ENCODE measurements at places on chromosomes 6 and 20.

GRCh38 chr6:149614337-149614736, 34.2 kb downstream of the KATNA1 start:
- no peak for DNase-seq

DNA sequence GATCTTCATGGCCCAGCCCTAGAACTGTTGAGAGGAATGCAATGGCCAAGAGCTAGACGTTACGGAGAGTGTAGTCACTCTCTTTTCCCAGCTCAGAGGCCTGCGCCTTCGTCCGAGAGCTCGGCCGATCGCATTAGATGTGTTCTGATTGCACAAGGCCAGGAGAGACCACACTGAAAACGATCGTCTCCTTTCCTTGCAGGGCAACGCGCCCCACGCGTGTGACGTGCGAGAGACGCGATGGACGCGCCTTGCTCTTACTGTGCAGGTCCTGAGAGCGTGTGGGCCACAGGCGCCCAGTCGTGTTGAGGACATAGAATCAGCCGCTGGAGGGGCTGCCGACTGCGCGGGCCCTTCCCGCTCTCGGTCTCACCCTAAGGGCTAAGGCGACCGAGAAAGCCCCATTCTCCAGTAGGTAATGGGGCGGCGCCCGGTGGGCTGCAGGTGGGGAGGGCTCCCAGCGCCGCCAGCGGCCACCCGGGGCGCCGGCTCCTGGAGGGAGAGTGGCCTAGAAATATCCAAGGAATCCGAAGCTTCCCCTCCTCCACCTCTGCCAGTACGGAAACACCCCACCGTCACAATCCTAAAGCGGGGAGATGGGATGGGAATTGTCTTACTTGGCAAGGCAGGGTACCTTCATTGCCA, 26.9 kb downstream of the TFAP2B start:
- no peak for DNase-seq

- DNase-seq = no peak
Measured at GRCh38 chr6:36610041-36610955, 16.1 kb downstream of the SRSF3 start.

DNA sequence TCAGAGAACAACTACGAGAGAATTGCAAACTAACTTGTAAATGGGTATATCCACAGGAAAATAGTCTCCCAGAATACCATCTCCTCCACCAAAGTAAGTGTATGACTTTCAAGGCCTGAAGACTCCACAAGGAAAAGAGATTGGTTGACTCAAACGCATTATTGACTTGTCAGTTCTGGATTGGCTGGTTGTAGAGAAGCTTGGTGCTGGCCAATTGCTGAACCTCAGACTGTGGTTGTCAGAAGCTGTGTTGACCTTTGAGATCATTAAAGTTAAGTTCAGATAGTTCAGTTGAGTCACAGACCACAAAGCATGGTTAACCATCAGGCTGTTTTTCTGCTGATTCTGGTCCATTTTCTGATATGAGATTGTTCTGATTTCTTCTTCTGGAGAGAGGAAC, 388.3 kb downstream of the BMP2 start:
- no peak for DNase-seq

DNA sequence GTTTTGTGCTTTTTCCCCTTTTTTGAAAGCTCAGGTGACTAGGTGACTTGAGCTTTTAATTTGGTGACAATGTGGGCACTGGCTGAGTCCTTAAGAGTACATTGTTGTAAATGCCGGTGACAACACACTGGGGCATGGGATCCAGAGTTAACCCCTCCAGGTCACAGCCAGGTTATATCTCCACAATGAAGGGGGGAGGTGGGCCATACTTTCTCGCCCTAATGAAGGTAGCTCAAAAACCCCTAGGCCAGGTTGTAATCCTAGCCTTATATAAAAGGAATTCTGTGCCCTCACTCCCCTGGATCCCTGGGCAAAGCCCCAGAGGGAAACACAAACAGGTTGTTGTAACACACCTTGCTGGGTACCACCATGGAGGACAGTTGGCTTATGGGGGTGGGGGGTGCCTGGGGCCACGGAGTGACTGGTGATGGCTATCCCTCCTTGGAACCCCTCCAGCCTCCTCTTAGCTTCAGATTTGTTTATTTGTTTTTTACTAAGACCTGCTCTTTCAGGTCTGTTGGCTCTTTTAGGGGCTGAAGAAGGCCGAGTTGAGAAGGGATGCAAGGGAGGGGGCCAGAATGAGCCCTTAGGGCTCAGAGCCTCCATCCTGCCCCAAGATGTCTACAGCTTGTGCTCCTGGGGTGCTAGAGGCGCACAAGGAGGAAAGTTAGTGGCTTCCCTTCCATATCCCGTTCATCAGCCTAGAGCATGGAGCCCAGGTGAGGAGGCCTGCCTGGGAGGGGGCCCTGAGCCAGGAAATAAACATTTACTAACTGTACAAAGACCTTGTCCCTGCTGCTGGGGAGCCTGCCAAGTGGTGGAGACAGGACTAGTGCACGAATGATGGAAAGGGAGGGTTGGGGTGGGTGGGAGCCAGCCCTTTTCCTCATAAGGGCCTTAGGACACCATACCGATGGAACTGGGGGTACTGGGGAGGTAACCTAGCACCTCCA, 2.2 kb upstream of the VEGFA start:
- no peak for DNase-seq

- no peak for DNase-seq
Measured at GRCh38 chr20:46355778-46356177, 47.5 kb upstream of the CDH22 start.

- DNase-seq = peak; percentile 20
Measured at GRCh38 chr6:44297063-44298038, 15.8 kb downstream of the AARS2 start.
